Stimulated activated CD4-positive, alpha-beta T cell treated with anti-CD3 and anti-CD28 coated beads, TNF-alpha, amount 100 ng/mL, for 24 hours (primary cell): ENCODE measurements at places on chromosomes 5 and 9.

- DNase-seq, result peak; percentile 19
Observed at GRCh38 chr9:78296201-78296892, 578 bp upstream of the PSAT1 start.

- no peak for DNase-seq
Observed at GRCh38 chr5:125153231-125153630, 406.8 kb upstream of the ZNF608 start.

DNA sequence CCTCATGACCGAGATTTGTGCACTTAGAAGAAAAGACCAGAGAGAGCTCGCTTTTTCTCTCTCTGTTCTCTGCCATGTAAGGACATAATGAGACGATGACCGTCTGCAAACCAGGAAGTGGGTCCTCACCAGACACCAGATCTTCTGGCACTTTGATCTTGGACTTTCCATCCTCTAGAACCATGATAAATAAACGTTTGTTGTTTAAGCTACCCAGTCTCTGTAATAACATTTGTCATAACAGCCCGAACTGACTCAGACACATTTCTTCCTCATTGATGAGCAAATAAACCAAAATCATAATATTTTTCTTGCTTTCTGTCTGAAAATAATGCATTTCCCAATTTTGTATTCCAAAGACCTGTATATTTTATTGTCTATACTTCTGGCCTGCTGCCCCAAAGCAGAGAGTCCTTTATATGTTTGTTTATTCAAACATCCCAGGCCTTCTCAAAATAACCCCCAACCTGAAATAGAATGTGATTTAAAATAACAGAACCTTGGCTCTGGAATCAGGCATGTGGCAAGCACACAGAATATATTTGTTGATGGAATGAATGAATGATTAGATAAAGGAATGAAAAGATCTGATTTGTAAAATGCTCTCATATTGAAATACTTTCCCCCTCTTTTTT is 396.5 kb downstream of the ADGRV1 start:
- DNase-seq, result no peak

DNA sequence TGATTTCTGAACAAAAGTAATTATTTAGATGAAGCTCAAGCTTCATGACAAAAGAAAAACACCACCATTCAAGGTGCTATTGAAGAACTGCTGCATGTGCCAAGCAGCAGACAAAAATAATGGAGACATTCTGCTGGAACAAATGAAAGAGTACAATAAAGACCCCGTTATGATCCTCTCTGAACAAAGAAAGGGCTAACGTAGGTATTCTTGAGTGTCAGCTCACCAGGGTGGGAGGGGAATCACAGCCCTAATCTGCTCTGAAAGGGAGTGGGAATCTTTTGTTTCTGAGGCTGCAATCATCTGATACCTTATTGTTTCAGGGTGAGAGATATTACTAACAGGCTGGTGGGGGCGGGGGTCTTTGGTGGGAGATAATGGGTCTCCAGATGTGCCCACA is 15.4 kb downstream of the CEMIP2 start:
- no peak for DNase-seq

GRCh38 chr5:115857626-115858349 is 16.1 kb downstream of the AP3S1 start:
- no peak for DNase-seq

- DNase-seq, result no peak
Observed at GRCh38 chr5:136819526-136820302, 454.4 kb upstream of the TRPC7 start.

- DNase-seq, result no peak
Observed at GRCh38 chr5:68378204-68378820, 162.8 kb downstream of the PIK3R1 start.

DNA sequence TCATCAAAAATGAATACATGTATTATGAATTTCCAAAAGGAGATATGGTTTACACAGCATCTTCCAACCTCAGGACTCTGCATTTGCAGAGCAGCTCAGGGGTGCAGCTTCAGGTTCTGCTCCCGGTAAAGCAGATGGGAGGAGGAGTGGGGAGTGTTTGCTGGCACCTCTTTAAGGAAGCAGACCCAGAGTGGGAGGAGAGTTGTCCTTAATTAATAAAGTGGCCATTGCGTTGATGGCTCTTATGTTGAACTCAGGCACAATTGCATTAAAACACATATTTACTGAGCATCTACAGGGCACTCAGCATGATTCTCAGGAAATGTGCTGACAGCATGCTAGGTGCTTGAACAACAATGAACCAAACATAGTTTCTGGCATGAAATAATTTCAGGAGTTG is 121.0 kb downstream of the PDZD2 start:
- DNase-seq, result no peak

DNA sequence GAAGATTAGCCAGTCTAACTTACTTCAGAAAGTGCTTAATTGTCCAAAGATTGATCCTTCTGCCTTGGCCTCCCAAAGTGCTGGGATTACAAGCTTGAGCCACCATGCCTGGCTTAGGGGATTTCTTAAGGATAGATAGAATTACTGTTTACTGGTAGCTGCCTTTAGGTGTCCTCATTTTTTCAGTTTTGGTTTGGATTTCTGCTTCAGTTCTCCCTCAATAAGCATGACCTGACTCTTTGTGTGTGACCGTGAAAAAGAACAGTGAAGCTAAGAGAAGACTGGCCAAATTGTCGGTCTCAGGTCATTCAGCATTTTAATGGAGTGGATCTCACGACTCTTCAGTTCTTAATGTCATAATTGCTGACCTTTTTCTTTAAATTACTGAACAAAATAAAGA is 22.9 kb upstream of the CMYA5 start:
- no peak for DNase-seq

- no peak for DNase-seq
Observed at GRCh38 chr5:153618307-153618706, 127.8 kb downstream of the GRIA1 start.

DNA sequence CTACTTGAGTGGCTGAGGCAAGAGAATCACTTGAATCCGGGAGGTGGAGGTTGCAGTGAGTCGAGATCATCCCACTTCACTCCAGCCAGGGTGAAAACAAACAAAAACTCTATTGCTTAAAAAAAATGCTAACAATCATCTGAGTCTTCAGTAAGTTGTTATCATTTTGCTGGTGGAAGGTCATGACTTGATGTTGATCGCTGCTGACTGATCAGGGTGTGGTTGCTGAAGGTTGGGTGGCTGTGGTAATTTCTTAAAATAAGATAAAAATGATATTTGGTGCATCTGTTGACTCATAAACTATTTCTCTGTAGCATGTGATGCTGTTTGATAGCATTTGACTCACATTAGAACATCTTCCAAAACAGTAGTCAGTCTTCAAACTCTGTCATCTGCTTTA is 349.4 kb upstream of the PAPPA start:
- no peak for DNase-seq

GRCh38 chr9:121975801-121976277 is 117.3 kb downstream of the TTLL11 start:
- no peak for DNase-seq

DNA sequence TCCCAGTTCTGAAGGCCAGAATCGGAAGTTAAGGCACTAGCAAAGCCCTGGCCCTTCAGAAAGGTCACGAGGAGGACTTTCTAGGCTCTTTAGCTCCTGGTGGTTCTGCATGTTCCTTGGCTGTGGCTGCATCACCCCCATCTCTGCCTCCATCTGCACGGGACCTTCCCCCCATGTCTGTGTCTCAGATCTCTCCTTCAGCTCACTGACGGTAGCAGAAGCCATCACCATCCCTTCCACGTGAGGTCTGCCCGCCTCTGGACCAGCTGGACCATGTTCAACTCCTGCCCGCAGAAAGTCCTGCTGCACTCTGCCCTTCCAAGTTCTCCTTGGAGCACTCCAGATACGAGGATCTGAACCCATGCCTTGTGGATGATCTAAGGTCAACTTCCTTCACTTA is 242.9 kb upstream of the IRX1 start:
- no peak for DNase-seq

DNA sequence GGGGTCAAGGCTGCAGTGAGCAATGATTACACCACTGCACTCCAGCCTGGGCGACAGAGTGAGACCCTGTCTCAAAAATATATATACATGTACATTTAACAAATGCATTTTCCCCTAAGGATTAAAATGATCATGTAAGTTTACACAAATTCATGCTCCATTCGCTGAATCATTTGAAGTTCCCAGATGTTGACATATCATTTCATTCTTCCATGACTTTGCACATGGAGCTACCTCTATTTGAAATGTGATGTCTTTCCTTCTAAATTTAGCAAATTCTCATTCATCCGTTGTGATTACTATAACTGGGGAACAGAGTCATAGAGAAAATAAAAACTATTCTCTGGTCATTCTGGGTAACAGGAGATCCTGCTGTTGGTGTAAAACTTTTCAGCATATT is 10.6 kb downstream of the PTGER4 start:
- DNase-seq, result no peak

- DNase-seq, result no peak
Observed at GRCh38 chr9:18463991-18464390, 10.0 kb upstream of the ADAMTSL1 start.

- no peak for DNase-seq
Observed at GRCh38 chr9:70760228-70760627, 345.8 kb upstream of the KLF9 start.

DNA sequence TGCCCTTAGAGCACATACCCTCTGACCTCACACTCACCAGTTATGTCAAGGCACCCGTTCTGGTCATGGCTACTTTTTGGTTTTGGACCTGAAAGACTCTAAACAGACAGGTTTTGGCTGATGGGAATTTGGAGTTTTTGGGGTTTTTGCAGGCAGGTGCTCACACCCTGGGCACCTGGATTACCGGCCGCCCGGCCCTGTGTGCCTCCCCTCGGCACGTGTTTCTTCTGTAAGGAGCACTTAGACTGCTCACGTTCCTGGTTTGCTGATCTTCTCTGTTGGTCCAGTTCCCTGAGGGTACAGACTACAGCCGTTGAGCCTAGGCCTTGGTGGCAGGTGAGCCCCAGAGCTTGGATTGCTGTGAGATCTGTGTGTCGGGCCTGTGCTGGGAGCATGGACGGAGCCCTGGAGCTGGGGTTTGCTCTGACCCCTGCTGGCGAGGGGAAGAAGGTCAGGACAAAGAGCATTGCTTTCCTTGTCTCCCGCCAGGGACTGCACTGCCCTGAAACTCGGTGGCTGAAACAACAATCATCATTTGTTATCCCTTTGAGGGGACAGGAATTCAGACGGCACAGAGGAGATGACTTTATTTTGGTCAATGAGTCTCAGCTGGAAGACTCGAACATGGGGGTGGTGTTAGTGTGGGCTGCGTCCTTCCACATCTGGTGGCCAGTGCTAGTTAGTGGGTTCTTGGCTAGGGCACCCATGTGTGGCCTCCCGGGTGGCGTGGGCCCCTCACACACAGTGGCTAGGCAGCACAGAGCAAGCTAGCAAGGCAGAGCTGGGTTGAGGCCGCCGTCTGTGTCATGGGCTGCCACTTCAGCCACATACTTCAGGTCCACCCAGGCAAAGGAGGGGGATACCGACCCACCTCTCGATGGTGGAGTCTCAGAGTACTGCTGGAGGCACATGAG is 76.4 kb downstream of the EHMT1 start:
- DNase-seq, result no peak

GRCh38 chr5:152400846-152401245 is 4.2 kb downstream of the NMUR2 start:
- DNase-seq, result no peak

DNA sequence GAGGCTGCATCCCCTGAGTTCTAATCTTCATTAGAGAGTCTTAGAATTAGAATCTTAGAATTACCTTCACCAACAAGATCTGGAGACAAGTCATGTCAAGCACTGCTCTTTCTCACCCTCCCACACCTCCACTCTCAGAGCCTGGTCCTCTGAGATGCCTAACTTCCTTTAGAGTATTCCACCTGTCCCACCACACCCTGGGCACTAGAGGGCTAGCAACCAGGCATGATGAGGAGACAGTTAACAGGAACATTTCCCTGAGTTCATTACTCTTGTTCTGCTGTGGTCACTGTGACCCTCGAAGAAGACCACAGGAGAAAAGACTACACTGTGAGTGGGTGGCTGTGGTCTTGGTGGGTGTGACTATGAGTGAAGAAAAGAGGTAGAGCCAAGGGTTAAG is 25.2 kb upstream of the MAP1B start:
- DNase-seq, result no peak

- no peak for DNase-seq
Observed at GRCh38 chr9:38036359-38037084, 32.5 kb downstream of the SHB start.

DNA sequence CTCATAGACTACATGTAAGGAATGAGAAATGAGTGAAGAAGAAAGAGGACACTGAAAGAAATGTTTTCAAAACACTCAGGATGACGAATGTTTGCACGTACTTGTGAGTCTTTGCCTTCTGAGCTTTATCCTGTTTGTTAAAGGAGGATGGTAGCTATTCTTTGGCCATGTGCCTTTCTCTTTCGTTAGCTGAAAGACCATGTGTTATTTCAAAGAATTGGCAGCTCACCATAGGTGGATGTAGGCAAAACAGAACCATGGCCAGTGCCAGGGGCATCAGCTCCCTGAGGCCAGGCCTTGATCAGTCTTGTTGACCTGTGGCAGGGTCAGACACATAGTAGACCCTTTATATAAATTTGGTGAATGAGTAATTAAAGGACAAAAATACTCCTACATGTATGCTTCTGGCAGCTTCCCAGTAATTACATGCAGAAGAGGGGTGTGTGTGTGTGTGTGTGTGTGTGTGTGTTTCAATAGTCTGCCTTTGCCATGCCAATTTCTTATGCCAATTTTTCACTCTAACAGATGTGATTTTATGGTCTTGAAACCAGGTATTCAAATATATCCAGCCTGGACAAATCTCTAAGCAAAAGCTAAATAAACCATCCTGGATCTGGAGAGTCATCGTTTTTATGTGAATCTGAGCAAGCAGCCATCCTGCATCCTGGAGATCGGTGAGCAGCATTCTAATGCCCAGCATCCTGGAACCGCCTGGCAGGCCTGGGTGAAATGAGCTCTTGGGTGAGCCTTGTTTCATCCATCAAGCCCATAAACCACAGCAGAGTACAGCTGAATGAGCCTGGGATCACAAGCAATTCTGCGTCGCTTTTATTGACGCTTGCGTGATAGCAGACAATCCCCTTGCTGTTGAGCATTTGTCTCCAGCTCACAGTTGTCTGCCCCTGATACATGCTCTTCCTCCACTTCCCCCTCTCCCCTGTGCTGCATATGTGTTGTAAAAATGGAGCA is 475.4 kb downstream of the MED10 start:
- no peak for DNase-seq

DNA sequence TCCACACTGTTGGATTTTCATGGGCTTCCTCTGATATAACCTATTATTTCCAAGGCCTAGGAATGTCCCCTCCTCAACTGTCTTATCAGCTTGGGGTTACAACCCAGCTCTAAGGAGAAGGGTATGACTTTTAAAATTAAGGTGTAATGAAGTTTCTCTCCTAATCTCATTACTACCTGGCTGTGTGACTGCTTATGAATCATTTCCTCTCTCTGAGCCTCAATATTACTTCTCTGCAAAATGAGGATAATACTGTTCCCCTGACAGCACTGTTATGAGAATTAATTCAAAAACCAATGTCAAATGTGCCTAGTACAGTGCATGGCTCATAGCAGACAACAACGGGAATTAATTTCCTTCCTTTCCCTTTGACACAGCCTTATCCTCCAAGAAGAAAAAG is 118.9 kb downstream of the NR6A1 start:
- no peak for DNase-seq

DNA sequence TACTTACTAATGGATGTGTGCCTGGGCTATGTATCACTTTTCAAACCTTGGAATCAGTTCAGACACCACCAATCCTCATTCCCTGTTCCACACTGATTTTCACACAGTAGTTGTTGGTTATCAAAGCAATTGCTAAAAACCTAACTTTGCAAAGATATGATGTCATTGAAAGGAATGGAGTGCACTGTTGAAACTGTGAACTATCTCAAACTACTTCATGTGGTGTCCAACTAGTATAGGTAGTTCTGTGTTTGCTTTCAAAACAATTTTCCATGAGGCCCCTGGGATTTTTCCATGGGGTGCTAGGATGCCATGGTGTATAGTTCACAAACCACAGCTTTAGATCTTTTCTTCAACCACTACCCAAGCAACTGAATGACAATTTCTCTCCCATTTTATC is 17.8 kb downstream of the INIP start:
- no peak for DNase-seq
